ENCODE measurements at places on chromosomes 13 and 19. TPM values are rescaled to one million over a fixed set of nuclear protein-coding genes. Genes with fewer than 3 reads are reported as not detected.

- DNase-seq = peak; percentile 86
These were observed 11.6 kb upstream of the ASF1B start for GRCh38 chr19:14147797-14148605.

GRCh38 chr13:19632915-19633478 lies 462 bp upstream of the MPHOSPH8 start:
- DNase-seq = no peak

GRCh38 chr13:84466461-84466860 lies 584.2 kb upstream of the SLITRK1 start:
- DNase-seq = no peak

- DNase-seq = peak; percentile 37
These were observed 34.6 kb downstream of the ATP8A2 start for GRCh38 chr13:25406377-25406776.

DNA sequence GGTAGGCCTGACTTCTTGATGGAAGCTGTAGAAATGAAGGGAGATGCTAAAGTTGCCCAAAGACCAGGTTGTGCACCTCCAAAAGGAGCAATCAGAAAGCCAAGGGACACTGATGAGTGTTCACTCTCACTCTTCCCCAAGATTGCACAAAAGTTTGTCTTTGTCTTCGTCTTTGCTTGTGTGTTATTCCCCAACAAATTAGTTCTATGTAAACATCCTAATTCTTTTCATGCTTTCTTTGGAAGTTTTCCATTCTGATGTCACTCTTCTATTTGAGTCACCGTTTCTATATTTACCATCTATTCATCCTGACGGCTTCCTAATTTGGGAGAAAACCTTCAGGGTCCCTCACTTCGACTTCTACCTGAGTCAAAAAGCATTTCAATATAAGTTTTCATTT lies 3.7 kb upstream of the TMEM272 start:
- no peak for DNase-seq

DNA sequence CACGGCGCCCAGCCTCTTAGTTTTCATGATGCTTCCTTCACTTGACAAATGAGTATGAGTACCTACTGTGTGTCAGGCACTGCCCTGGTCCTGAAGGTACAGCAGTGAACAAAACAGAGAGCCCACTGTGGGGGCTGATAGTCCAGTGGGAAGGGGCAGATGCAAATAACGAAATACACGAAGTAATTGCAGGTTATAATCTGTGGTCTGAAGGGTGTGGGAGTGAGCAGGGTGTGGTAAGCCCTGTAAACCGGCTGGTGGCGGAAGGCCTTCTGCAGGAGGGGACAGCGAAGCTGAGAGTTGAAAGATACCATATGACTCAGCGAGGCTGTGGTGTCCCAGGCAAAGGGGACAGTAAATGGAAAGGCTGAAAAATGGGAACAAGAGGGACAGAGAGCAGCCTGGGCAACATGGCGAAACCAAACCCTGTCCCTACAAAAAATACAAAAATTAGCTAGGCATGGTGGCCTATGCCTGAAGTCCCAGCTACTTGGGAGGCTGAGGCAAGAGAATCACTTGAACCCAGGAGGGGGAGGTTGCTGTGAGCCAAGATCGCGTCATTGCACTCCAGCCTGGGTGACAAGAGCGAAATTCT lies 60.5 kb downstream of the MAP4K1 start:
- DNase-seq = no peak

GRCh38 chr19:6750062-6750461 lies 10.6 kb downstream of the TRIP10 start:
- DNase-seq = no peak

DNA sequence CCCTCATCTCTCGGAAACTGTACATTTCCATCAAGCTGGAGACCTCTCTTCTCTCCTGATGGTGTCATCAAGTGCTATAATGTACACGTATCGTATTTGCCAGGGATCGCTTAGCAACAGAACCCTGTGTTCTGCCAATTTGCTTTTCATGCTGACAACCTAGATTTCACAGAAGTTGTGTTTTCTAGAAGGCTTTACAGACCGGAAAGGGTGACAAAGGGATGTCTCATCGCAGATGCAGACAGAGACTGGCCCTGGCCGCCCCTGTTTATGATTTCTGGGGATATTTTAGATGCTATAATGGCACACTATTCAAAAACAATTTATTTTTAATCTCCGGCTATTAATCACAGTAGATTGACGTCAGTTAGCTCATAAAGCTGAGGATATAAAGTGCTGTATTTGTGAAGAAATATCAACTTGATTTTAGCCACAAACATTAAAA lies 291.4 kb downstream of the IRS2 start:
- DNase-seq = no peak

- peak; percentile 89 for DNase-seq
These were observed at the start of gene SCN1B for GRCh38 chr19:35030257-35031071. SCN1B (plus strand) TSS chr19:35030470; CDS start chr19:35030821, 351 bp downstream.

GRCh38 chr19:308471-309205 lies 17.4 kb upstream of the PLPP2 start:
- no peak for DNase-seq

DNA sequence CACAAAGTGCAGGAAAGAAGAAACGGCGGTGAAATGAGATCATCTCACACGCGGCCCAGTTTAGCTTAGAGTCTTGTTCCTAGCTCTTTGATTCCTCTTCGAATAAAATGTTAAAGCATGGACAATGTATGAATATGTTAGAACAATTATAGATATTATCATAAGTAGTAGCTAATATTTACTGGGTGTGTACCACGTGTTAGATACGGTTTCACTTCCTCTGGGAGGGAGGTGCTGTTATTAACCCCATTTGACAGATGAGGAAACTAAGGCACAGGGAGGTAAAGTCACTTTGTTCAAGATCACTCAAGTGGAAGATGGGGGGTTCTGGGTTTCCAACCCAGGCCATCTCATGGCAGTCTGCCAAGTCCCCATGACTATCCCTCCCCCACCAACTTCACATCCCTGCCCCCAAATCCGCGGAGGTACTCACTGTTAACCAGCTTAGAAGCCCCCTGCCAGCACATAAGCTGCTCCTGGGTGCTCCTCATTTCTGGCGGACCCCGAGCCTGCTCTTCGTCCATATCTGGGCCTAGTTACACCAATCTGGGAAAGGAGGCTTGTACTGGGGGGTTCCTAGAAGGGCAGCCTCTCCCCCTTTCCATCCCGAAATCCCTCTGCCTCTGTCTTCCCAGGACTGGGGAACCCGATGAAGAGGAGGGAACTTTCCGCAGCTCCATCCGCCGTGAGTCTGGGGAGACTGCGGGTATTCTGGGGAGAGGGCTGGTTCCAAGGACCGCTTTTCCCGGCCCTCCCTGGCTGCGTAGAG lies 1.0 kb upstream of the FXYD7 start:
- DNase-seq = peak; percentile 56

DNA sequence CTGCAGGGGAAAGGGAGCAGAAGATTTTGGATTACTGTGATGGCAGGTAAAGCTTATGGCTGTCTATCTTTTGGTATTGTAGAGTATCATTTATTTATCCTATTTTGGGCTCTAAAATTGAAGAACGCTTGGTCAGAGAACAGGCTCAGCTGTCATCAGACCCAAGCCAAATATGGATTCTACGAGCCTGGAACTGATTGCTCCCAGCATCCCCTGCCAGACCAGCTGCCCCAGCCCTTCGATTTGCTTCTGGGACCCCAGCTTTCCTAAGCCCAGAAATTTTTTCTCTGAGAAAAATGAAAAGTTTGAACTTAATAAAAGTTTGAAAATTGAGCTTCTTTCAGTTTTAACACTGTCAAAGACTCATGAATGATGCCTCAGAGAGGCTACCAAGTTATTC lies 472.8 kb downstream of the DACH1 start:
- DNase-seq = no peak

DNA sequence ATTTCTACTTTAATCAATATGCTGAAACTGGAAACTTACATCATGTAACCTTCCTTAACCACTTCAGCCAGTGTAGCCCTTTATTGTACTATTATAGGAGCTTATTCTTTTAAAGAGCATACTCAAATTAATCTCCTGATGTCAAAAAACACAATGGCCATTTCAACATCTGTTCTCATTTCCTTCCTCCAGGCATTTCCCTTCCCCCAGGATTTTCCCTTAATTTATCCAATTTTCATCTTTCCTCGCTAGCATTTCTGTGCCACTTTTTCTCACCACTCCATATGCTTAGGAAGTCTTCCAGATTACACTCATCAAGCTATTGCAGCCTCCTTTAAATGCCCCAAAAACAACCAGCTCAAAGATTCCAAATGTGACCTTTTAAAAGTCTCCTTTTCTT lies 265.0 kb downstream of the PCDH9 start:
- no peak for DNase-seq

DNA sequence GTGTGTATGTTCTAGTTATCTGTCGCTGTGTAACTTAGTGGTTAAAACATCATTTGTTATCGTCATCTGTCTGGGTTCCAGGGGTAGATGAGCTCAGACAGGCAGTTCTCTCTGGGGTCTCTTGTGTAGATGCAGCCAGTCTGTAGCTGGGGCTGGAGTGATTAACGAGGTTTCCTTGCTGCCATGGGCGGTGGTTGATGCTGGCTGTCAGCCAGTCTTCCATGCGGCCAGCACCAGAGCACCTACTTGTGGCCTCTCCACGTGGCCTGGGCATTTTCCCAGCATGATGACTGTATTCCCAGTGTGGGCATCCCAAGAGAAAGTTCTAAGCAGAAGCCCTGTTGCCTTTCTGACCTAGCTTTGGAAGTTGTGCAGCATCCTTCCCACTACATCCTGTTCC lies 10.7 kb downstream of the ERCC5 start:
- no peak for DNase-seq

DNA sequence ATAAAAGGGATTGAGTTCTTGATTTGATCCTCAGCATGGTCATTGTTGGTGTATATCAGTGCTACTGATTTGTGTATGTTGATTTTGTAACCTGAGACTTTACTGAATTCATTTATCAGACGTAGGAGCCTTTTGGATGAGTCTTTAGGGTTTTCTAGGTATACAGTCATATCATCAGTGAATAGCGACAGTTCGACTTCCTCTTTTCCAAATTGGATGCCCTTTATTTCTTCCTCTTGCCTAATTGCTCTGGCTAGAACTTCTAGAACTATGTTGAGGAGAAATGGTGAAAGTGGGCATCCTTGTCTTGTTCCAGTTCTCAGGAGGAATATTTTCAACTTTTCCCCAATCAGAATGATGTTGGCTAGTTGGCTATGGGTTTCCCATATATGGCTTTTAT lies 27.0 kb downstream of the POMP start:
- DNase-seq = no peak

DNA sequence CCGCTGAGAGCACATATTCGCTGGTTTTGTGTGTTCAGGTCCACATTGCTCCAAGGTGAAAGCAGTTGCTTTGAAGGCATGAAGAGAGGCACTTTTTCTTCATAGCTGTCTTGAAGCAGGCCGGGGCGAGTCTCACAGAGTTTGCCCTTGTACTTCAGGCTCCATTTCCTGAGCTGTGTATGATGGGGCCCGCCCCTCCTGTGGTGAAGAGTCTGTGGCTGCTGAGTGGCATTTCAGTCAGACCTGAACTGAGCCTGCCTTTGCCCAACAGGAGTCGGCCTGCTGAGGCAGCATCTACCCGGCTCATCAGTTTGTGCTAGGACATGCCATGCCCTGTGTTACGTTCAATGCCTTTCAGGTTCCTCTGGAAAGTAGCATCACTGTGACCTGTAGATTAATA lies 44.4 kb upstream of the C1QTNF9 start:
- DNase-seq = no peak

GRCh38 chr19:45340232-45340898 lies at the start of gene KLC3:
KLC3 (plus strand) TSS chr19:45340750; CDS start chr19:45345542, 4,792 bp downstream.
- DNase-seq = peak; percentile 76

DNA sequence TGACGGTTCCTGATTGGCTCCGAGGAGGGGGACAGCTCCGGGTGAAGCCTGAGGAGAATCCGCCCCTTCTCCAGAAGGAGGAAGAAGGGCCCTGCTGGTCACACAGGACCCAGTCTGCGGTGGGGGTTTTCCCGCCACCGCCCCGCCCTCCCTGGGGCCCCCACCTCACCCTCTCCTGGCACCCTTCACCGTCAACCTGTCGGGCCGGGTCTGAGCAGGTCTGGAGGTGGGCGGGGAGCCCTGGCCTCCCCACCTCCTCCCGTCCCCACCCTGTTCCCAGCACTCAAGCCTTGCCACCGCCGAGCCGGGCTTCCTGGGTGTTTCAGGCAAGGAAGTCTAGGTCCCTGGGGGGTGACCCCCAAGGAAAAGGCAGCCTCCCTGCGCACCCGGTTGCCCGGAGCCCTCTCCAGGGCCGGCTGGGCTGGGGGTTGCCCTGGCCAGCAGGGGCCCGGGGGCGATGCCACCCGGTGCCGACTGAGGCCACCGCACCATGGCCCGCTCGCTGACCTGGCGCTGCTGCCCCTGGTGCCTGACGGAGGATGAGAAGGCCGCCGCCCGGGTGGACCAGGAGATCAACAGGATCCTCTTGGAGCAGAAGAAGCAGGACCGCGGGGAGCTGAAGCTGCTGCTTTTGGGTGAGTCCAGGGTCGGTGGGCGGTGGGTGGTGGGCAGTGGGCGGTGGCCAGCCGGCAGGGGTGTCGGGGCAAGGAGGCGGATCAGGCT lies at the start of gene GNA15:
TSS of gene GNA15 (plus strand) at position 73 of the 723 bp plus-strand sequence. CDS start at position 491, 418 bp downstream.
- no peak for DNase-seq

GRCh38 chr13:103328899-103329298 lies 262.7 kb upstream of the SLC10A2 start:
- DNase-seq = no peak

- peak; percentile 82 for DNase-seq
These were observed 38.0 kb upstream of the C13orf42 start for GRCh38 chr13:51148952-51149573.

STOML3 gene
- 0.21 TPM for total RNA-seq

TEKTIP1 gene
- total RNA-seq = not detected

DLEU7 gene
- total RNA-seq = not detected

SOX21 gene
- total RNA-seq = 94.7 TPM

EDNRB gene
- 2.2 TPM for total RNA-seq

DPY19L3 gene
- total RNA-seq = 49.9 TPM

A1BG gene
- 37.1 TPM for total RNA-seq

PABPC3 gene
- total RNA-seq = 0.17 TPM

ZNF841 gene
- total RNA-seq = 18.3 TPM

GFY gene
- total RNA-seq = 0.09 TPM

LILRB4 gene
- not detected for total RNA-seq

DNASE2 gene
- total RNA-seq = 16.5 TPM

MOB3A gene
- 15.9 TPM for total RNA-seq

TJP3 gene
- total RNA-seq = 32.5 TPM

All from neural progenitor cell (in vitro differentiated cells).